ENCODE measurements at places on chromosomes 2 and 18. TPM values are rescaled to one million over a fixed set of nuclear protein-coding genes. Genes with fewer than 3 reads are reported as not detected.
A peak's percentile ranks its signal among the peaks of the same experiment; 100 is the strongest.

The IL1A gene
- total RNA-seq = 0.41 TPM

The FAM124B gene
- total RNA-seq = 8.2 TPM

The CFAP221 gene
- 7.3 TPM for total RNA-seq

The ALKAL2 gene
- total RNA-seq = 2.0 TPM

The UGT1A8 gene
- not detected for total RNA-seq

The PDE11A gene
- 1.2 TPM for total RNA-seq

The MRO gene
- 0.82 TPM for total RNA-seq

DNA sequence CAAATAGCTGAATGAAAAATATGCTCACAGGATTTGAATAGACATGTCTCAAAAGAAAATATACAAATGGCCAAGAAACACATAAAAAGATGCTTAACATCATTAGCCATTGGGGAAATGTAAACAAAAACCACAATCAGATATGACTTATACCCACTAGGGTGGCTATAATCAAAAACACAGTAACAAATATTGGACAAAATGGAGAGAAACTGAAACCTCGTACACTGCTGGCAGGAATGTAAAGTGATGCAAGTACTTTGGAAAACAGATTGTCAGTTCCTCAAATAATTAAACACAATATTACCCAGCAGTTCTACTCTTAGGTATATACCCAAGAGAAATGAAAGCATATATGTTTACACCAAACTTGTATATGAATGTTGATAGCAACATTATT lies 213.0 kb downstream of the PHLPP1 start:
- DNase-seq = no peak

- no peak for DNase-seq
These were observed 1.6 kb upstream of the PUM2 start for GRCh38 chr2:20352230-20352578.

- no peak for DNase-seq
These were observed 971.0 kb upstream of the CDH2 start for GRCh38 chr18:29147944-29148343.

- no peak for DNase-seq
These were observed 156.7 kb downstream of the SLC4A10 start for GRCh38 chr2:161780881-161781280.

DNA sequence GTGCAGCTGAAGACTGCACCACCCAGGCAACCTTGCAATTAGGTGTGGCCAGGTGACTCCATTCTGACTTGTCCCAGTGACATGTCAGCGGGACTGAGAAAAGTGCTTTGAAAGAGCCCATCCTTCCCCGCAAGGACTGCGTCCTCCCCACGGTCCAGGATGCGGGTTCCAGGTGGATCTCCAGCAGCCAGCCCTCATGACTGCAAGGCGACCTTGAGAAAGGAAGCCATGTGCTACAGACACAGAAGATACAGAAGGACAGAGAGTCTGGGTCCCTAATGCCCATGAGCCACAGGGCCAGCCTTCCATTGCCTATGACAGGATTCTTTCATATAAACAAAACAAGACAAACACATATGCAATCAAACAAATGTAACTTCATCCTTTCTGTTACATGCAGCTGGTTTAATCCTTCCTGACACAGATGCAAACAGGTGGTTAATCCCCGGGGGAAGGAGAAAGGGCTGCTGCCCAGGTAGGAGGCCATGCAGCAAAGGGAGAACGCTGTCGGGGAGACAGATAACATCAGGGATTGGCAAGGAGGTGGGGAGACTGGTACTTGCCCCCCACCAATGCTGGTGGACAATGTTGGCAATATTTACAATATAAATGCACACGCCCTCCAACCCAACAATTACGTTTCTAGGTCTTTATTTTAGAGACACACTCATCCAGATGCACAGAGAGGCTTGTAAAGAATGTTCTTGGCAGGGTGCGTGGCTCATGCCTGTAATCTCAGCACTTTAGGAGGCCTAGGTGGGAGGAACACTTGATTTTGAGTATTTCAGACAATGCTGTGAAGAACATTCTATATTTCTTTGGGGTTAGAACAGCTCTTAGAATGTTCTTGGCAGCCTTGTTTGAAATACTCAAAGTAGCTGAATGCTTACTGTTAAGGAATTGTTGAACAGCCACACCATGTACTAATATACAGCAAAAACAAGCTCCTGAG lies 64.8 kb downstream of the NCAPH start:
- DNase-seq = no peak

GRCh38 chr2:28915939-28916338 lies 21.5 kb downstream of the WDR43 start:
- no peak for DNase-seq

DNA sequence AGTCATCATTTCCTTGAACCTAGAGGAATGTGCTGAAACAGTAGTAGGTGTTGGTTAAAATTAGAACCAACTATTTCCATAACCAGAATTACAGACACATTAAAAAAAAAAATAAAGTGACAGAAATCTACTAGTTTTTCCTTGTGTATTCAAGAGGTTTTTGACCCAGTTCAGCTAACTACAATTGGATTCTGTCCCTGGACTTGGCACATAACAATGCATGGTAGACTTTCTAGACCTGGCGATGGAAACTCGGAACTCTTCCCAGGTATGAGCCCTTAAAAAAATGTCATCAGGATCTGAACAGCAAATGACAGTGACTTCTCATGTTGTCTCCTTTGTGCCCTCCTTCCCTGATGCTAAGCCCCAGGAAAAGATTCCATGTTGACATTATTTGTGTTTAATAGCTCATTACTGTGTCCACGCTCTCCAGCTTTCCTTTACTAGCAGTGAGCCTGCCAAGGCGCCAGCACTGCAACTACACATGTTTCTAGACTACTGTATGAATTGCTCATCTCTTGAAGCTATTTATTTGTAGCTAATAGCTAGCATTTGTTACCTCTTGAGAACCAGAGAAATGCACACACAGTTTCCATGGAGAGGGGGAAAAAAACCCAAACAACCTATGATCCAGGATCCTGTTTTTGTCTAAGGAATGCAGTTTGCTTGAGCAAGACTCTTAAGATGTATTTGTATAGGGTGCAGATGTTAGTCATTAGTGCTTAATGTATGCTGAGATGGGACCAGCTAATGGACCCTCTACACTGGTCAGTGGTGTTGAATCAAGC lies 148.5 kb downstream of the FMNL2 start:
- DNase-seq = no peak

GRCh38 chr18:12796448-12796847 lies 87.6 kb downstream of the PTPN2 start:
- DNase-seq = no peak

GRCh38 chr18:49023271-49023937 lies 72.6 kb upstream of the SMAD7 start:
- DNase-seq = no peak

- no peak for DNase-seq
These were observed 19.1 kb downstream of the FAM117B start for GRCh38 chr2:202653890-202654289.

- DNase-seq = no peak
These were observed 500.6 kb downstream of the SATB2 start for GRCh38 chr2:198957181-198957580.

DNA sequence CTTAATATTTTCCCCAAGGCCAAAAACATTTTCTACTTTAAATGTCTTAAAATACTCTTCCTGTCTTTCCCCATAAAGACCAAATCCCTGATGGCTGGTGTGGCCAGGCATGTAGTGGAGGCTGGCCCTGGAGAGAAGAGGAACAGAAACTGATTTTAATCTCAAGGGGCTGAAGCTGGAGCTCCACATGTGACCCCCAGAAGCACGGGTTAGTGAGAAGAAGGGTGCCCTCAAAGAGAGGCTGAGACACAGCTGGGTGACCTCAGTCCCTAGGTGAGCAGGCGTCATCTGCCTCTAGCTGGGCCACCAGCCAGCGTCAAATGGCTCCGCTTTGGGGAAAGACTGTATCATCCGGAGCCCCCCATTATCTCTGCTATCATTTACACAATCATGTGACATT lies 19.3 kb upstream of the TMEM18 start:
- DNase-seq = no peak

GRCh38 chr2:120825370-120826259 lies 89.9 kb downstream of the GLI2 start:
- peak; percentile 73 for DNase-seq

- DNase-seq = no peak
These were observed 1082.0 kb upstream of the ACVR2A start for GRCh38 chr2:146762786-146763185.

- no peak for DNase-seq
These were observed 7.4 kb downstream of the PLEKHB2 start for GRCh38 chr2:131112529-131112928.

DNA sequence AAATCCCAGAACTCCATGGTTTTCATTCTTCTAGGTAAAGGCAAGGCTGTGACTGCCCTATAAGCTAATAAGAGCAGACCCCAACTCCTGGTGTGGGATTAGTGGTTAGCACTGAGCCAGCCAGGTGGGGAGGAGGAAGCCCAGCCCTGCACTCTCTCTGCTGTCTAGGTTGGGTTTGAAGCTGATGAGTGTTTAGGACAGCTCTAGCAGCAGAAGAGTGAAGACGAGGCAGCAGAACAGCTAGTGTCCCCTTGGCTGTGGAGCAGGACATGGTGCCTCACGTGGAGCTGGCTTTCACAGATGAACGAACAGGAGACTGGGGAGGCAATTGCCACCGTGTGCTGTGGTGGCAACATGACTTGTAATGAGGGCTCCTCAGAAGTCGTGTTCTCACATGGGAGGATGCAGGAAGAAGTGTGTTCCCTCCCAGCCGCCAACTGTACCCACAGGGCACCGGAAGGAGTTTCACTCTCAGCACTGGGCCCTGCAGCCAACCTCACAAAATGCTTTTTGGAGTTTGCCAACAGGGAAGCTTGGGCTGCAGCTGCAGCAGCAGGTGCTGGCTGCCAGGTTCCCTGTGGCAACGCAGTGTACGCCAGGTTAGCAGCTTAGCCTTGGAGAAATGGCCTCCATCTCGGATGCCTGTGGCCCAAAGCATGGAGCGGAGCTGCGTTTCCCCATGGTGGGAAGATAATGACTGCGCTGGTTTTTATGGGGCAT lies 328.2 kb downstream of the SETBP1 start:
- no peak for DNase-seq

- no peak for DNase-seq
These were observed 292.1 kb downstream of the PTGR3 start for GRCh38 chr18:74916773-74917393.

GRCh38 chr2:224545884-224546644 lies 39.1 kb downstream of the CUL3 start:
- no peak for DNase-seq

DNA sequence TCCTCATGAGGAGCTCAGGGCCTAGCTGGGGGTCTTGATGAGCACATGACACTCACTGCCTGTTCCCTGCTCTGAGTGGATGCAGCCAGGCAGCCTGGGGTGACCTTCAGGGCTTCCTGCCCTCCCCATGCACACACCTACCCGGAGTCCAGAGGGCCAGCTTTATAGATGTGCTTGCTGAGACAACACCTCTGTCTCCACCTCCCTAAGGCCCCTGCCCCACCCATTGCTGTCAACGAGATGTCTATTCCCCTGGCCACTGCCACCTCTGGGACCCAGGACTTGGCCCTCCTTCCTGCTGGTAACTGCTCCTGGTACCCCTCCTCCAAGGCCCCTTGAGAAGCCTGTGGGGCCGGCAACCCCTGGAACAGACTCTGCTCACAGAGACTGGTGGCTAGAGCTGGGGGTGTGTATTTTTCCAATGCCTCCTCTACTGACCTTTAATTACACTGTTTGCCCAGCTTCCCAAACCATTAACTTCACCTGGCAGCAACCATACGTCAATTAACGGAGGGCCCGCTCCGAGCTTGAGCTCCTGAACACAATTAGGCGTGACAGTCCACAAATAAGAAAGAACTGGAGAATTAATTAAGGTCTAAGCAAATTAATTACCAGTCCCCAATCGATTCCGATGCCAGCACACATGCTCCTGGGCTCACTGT lies 66.3 kb downstream of the EMX1 start:
- DNase-seq = no peak

GRCh38 chr2:158174495-158174894 lies 72.8 kb downstream of the UPP2 start:
- no peak for DNase-seq

DNA sequence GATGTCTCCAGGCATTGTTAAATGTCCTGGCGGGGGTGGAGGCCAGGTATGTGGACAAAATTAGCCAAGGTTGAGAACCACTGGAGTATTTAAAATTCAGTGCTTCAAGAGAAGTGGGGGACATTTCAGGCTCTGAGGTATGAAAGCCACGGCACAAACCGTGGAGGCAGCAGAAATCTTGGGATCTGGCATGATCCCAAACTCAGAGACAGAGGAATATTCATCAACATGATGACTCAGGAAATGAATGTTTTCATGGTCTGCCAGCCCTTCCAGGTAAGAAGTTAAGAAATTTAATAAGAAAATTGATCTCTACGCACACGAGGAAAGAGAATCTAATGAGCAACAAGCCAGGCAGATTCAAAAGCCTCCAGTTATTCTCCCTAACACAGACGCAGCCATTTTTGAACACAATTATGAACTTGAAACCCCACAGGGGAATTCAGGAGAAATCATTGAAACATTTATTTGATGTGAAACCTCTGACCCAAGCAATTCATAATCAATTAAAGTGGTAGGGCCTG lies 11.3 kb upstream of the GRP start:
- no peak for DNase-seq

- DNase-seq = no peak
These were observed 43.5 kb downstream of the ATOH8 start for GRCh38 chr2:85797263-85797660.

- no peak for DNase-seq
These were observed 70.1 kb upstream of the BZW1 start for GRCh38 chr2:200741468-200742202.

DNA sequence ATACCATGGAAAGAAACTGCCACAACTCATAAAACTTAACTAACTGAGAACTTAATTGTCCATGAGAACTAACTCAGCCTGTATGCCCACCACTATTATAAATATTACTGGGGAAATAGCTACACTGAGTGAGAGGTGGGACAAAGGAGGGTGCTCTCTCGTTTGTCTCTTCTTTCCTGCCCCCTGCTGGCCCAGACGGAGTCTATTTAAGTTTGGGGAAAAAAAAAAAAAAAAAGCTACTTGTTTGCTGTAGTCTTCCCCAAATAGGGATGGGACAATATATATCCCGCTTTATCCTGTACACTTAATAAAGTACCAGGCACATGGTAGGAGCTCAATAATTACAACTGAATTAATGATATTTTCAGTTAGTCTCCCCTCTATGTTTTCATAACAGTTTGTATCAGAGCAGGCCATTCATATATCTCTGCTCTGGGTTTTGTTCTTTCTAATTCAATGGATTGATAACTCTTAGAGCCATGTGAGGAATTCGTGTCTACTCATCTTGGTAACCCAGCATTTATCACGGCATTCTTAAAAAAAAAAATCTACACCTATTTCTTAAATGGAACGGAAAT lies 647.6 kb upstream of the PKDCC start:
- no peak for DNase-seq

DNA sequence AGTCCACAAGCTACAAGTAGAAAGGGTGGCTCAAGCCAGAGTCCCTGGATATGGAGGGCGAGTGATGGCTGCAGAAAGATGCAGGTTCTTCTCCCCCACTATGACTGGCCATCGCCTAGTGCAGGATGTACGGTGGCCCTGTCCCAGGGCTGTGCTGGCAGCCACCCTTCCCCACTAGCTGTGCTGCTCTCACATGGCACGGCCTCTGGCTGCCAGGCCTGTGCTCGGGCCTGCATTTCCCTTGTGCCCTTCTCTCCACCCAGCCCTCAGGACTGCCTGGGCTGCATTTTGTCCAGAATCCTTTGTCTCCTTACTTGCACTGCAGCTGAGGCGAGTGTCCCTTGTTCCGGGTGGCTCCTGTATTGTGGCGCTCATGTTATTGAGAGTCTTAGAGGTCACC lies 1.6 kb upstream of the RAMP1 start:
- no peak for DNase-seq

- DNase-seq = no peak
These were observed 138.7 kb upstream of the CTDP1 start for GRCh38 chr18:79540904-79541282.

- DNase-seq = peak; percentile 44
These were observed 6.2 kb upstream of the SATB2 start for GRCh38 chr2:199463708-199464605.
